ENCODE measurements at places on chromosomes 2 and 18.

DNA sequence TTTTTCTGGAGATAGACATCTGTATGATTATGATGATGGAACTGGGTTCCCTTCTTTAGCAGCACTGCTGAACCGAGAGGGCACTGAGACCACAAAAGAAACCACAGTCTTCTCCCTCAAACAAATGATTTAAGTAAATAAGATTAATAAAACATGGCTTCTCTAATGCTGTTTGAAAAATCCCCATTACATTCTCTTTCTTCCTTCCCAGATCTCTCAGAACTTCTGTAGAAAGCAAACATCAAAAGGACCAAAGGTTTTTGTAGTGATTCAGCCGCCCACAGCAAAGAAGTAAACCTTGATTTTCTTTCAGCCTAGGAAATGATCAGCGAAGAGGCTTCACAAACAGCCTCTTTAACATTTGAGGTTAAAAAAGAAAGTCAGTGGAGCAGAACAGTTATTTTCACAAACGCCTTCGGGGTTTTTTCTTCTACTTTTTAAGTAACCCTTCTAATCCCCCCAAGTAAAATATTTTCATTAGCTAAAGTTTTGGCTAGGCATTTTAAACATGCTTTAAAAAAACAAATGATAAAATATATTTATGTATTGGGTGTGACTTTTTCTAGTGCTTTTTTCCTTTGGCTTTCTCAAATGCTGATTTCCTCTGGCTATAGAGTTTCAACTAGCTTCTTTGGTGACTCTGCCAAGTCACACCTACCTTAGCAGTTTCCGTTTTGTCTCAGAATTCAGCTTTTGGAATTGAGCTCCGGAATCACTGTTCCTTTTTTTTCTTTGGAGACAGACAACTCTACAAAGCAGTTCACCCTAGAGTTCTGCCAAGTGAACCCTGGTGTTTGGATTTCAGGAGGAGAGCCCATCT is 89.6 kb downstream of the UPP2 start:
- DNase-seq = no peak

DNA sequence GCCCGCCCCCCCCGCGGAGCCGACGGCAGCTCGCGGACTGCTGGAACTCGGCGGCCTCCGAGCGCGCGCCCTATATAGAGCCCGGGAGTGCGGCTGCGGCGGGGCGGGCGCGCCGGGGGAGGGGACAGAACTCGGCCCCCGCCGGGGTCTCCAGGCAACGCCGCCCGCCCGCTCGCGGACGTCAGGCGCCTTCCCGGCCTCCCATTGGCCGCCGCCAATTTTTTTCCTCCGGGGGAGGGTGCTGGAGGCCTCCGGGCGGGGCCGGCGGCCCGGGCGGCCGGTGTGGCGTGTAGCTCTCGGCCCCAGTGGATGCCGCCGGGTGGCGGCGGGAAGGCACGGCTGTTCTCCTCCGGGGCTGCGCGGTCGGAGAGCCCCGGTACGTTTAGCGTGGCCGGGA is at the start of gene ZFP36L2:
TSS of gene ZFP36L2 (minus strand) at position 49 of the 397 bp plus-strand sequence. CDS start 291 bp downstream, outside the sequence.
- peak; percentile 98 for DNase-seq

GRCh38 chr2:175293776-175294175 is 112.3 kb upstream of the ATP5MC3 start:
- DNase-seq = no peak

DNA sequence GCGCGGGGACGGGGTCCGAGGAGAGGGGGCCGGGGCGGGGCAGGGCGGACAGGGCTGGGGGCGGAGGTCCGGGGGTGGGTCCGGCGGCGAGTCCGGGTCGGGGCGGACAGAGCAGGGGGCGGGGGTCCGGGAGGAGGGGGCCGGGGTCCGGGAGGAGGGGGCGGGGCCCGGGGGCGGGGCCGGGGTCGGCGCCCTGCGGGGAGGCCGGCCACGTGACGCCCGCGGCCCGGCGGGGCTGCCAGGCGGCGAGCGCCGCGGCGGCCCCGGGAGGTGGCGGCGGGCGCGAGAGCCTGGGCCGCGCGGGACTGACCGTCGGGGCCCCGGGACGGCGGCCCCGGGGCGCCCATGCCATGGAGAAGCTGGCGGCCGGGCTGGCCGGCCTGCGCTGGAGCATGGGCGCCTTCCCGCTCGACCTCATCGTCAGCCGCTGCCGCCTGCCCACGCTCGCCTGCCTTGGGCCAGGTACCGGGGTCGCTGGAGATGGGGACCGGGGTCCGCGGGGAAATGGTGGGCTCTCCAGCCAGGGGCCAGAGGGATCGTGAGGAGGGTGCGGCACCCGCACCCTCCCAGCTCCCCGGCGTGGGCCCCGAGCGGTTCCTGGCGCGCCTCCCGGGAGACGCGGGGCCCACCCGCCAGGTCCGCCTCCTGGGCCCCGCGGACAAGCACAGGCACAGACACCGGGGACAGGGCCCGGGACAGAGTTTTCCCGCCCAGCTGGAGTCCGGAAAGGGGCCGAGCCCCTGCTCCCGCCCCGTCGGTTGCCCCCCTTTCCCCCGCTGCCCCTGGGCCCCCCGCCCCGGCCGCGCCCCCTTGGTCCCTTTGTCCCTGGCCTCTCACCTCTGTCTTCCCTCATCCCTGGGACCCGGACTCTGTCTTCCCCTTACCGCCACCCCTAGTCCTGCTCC is at the start of gene GAREM2:
TSS of gene GAREM2 (plus strand) at position 218 of the 905 bp plus-strand sequence. CDS start at position 351, 133 bp downstream.
- DNase-seq = peak; percentile 29

- no peak for DNase-seq
These were observed 152.2 kb downstream of the ALPK2 start for GRCh38 chr18:58476516-58477256.

All from cardiac septum (tissue), 1 donor.